Activated CD4-positive, alpha-beta memory T cell treated with anti-CD3 and anti-CD28 coated beads for 36 hours (primary cell): ENCODE measurements at places on chromosomes 6 and 20. TPM values are rescaled to one million over a fixed set of nuclear protein-coding genes. Genes with fewer than 3 reads are reported as not detected.
A peak's percentile ranks its signal among the peaks of the same experiment; 100 is the strongest.

Gene SOBP
- 0.29 TPM for total RNA-seq

Gene FILIP1
- total RNA-seq, result not detected

Gene RAB44
- 0.05 TPM for total RNA-seq

DNA sequence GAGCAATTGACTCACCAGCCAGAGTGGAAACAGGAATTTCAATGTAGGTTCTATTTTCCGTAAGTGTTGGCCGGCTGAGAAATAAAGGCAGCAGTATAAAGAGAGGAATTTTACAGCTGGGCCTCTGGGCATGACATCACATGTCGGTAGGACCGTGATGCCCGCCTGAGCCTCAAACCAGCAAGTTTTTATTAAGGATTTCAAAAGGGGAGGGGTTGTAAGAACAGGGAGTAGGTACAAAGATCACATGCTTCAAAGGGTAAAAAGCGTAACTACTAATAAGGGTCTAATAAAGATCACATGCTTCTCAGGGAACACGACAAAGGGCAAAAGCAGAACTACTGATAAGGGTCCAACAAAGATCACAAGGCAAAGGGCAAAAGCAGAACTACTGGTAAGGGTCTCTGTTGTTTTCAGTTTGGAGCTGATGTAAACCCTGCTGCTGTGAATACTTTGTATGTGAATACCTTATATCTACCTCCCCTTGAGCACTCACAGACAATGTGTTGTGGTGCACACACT lies 9.0 kb upstream of the TULP4 start:
- H3K36me3 ChIP-seq, result peaks cover 7% of the 10 kb centered on the region
- peaks cover 5% of the 10 kb centered on the region for H3K4me1 ChIP-seq
- DNase-seq, result no peak

DNA sequence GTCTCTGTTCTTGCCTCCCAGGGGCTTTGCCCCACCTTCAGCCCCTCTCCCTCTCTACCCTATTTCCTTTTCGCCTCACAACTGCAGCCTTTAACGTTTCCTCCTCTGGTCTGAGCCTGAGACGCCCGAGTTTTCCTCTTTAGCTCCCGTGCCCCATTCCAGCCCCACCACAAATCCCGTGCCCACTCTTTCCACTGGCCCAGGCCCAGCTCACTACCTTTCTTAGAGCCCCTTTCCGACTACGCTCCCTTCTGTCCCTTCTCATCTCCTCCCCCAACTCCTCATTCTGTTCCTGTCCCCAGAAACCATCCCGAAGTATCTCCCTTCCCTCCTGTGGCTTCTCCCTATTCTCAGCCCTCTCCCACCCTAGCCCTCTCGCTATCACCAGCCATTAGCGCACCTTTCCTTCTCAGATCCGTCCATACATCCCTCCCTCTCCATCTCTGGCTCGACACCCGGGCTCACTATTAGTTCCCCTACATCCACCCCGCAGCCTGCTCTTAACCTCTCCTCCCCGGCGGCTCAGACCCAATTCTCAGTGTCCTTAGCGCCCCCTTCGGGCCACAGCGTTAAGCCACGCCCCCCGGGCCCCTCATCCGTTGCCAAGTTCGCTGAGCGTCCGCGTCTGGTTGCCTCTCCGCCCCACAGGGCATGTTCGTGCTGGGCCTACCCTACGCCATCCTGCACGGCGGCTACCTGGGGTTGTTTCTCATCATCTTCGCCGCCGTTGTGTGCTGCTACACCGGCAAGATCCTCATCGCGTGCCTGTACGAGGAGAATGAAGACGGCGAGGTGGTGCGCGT lies 2.7 kb downstream of the SLC32A1 start:
- DNase-seq, result peak; percentile 86
- peaks cover 65% of the 10 kb centered on the region for H3K4me1 ChIP-seq
- peaks cover 3% of the 10 kb centered on the region for H3K36me3 ChIP-seq
- no peak overlapping the region for H3K27ac ChIP-seq

GRCh38 chr20:17664025-17664633 lies 17.9 kb downstream of the RRBP1 start:
- H3K4me3 ChIP-seq, result peak overlapping the region; percentile 38
- H3K36me3 ChIP-seq, result peaks cover 8% of the 10 kb centered on the region
- H3K27ac ChIP-seq, result peak overlapping the region; percentile 30
- no peaks in the 10 kb centered on the region for H3K27me3 ChIP-seq
- H3K4me1 ChIP-seq, result peaks cover 38% of the 10 kb centered on the region

GRCh38 chr6:145497006-145497405 lies 238.3 kb downstream of the EPM2A start:
- no peak overlapping the region for H3K4me3 ChIP-seq
- no peaks in the 10 kb centered on the region for H3K4me1 ChIP-seq
- H3K36me3 ChIP-seq, result no peaks in the 10 kb centered on the region
- peaks cover 1% of the 10 kb centered on the region for H3K27me3 ChIP-seq
